ENCODE measurements at places on chromosomes 6 and 20.
A peak's percentile ranks its signal among the peaks of the same experiment; 100 is the strongest.

DNA sequence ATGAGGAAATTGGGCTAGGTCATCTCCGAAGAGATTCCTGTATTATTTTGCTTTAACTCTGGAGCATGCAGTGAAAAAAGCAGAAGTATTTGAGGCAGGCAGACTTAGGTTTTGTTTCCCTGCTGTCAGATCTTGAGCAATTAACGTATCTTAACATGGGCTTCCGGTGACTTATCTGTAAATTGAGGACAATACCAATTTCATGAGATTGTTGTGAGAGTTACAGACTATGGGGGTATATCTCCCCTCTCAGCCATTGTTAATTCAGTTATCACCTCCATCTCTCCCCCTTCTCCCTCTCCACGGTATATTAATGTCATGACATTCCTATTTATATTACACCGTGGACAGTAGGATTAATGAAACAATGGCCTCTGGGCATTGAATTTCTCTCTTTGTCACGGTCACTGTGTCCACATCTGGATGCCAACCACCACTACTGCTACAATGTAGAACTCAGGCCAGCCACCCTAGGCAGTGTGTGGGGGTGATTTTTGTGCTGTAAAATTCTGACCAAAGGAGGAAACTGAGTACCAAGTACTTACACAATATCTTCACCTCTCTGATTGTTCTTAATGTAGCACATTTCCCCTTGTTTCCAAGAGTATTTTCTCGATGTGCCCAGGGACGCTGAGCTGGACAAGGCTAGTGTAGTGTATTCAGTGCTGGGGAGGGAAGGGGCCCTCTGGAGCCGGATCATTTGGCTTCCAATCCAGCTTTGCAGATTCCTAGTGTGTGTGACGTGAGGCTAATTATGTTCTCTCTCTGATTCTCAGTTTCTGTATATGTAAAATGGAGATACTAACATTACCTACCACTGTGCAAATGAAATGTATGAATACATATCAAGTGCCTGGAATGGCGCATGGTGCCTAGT is 77.2 kb downstream of the GCNT2 start:
- peak; percentile 46 for DNase-seq

DNA sequence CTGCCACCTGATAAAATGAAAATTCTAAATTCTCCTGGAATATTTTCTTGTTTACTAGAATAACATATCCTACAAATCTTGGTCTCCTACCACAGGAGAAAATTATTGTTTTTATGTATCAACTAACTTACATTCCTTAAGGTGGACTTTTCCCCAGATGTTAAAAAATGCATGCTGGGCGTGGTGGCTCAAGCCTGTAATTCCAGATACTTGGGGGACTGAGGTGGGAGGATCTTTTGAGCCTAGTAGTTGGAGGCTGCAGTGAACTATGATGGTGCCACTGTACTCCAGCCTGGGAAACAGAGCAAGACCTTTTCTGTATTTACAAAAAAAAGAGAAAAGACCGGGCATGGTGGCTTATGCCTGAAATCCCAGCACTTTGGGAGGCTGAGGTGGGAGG is 27.9 kb upstream of the TFAP2C start:
- DNase-seq = no peak

GRCh38 chr20:36684747-36685146 is 38.8 kb upstream of the SLA2 start:
- DNase-seq = no peak

GRCh38 chr6:142413111-142413510 is 111.3 kb downstream of the ADGRG6 start:
- no peak for DNase-seq

GRCh38 chr6:168452685-168453377 is 11.8 kb downstream of the SMOC2 start:
- no peak for DNase-seq

GRCh38 chr20:51153867-51154707 is 131.2 kb upstream of the KCNG1 start:
- DNase-seq = no peak

DNA sequence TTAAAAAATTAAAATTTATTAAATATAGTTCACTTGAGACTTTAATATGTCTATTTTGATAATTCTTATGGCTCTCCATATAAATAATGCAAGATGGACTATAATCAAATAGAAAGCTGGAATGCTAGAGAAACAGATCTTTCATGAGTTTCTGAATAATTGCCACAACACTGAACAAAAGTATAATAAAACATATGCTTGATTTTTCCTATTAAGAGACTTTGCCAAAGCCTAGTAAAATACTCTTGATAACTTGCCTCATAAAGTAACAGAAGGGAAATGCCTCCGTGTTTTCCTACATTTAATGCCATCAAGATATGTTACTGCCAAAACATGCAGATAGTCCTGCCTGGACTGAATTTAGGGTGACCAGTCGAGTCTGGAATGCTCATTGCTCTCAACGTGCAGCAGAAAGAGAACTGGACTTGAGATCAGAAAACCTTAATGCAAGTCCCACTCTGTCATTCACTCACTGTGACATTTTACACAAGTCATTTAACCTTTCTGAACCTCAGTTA is 153.2 kb downstream of the AIG1 start:
- no peak for DNase-seq

- no peak for DNase-seq
These were observed 18.1 kb downstream of the NPEPL1 start for GRCh38 chr20:58710481-58711265.

GRCh38 chr20:44540834-44541233 is 19.0 kb upstream of the SERINC3 start:
- no peak for DNase-seq

GRCh38 chr6:14699803-14700601 is 545.9 kb upstream of the JARID2 start:
- no peak for DNase-seq

DNA sequence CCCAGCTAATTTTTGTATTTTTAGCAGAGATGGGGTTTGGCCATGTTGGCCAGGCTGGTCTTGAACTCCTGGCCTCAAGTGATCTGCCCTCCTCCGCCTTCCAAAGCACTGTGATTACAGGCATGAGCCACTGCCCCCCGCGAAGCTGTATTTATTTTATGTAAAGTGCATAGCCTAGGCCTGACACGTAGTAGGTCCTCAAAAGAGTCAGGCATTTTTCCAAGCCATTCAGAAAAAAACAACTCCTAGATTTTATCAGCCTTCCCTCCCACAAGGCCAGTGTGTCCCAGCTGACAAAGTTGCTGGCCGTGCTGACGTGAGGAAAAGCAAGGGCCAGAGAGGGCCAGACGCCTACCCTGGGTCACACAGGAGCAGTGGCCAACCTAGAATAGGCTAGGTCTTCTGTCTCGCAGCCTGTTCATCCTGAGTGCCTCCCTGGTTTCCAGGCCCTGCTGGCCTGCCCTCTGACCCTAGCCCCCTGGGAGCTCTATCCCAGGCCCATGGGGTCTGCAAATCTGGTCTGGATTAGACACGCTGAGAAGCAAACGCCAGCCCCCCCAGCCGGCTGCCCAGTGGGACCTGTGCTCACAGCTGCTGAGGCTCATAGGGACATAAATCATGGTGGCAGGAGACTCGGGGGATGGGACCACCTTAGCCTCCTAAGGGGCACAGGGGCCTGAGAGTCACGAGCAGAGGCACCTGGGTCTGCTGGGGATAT is 11.8 kb downstream of the TCF15 start:
- no peak for DNase-seq

DNA sequence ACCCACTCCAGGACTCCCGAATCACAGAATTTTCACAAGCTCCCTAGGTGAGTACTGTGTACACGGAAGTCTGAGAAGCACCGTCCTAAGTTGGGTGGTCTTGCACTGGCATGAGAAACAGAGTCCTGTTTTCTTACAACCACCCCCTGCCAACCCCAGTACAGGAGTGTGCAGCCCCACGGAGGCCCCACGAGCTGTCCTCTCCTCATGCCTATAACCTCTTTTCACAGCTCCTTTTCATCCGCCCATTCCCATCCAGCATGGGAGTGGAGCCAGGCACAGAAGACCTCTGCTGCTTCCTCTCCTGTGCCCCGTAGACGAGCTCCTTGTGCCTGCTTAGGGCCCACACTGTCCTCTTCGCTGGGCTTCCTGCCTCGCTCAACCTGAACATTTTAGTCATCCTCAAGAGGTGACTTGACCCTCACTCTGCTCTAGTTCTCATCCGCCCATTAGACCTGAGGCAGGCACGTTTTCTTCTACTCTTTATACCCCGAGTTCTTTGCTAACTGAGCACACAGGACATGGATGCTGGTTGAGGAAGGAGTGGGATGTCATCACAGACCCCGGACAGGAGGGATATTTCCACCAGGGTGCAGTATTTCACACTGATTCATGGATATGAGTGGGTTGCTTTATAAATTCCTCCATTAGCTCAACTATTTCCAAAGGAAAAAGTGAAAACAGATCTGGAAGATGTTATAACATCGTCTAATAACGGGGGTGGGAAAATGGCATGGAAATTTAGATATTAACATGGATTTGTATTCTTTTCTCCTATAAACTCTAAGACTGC is 160.5 kb downstream of the TTLL2 start:
- DNase-seq = no peak

- DNase-seq = no peak
These were observed 150.7 kb downstream of the FARS2 start for GRCh38 chr6:5412017-5412416.

- no peak for DNase-seq
These were observed 76.8 kb upstream of the SYNDIG1 start for GRCh38 chr20:24392612-24393011.

DNA sequence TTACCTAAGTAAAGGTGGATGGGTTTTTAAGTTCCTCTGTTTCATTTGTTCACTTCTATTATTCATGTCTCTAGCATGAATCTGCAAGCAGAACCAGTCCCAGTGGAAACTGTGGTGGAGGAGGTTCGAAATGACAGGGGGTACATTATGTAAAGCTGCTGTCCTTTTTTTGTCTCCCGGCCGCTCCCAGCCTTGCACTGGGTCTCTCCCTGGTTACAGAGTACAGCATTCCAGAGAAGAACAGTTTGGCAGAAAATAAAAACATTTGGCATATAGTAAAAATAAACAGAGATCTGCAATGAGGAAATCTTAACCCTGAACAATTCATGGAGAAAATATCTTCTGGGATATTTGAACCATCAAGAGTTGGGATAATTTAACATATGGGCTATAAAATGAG is 34.6 kb upstream of the TAGAP start:
- no peak for DNase-seq

GRCh38 chr6:24659561-24659960 is 7.1 kb downstream of the TDP2 start:
- no peak for DNase-seq

DNA sequence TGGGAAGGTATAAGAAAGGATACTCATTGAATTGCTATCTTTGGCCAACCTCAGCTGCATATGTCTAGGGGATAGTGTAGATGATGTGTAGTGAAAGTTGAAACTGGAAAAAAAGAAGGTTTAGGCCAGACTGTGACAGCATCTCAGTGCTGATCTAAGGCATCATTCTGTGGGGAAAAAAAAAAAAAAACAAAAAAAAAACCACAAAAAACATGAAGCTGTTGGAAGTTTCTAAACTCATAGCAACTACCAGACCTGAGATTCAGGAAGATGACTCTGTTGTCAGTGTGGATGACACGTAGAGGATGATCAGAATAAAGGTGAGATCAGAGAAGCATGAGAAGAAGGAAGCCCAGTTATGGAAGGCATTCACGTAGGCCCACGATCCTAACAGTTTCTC is 100.8 kb upstream of the CNKSR3 start:
- no peak for DNase-seq

DNA sequence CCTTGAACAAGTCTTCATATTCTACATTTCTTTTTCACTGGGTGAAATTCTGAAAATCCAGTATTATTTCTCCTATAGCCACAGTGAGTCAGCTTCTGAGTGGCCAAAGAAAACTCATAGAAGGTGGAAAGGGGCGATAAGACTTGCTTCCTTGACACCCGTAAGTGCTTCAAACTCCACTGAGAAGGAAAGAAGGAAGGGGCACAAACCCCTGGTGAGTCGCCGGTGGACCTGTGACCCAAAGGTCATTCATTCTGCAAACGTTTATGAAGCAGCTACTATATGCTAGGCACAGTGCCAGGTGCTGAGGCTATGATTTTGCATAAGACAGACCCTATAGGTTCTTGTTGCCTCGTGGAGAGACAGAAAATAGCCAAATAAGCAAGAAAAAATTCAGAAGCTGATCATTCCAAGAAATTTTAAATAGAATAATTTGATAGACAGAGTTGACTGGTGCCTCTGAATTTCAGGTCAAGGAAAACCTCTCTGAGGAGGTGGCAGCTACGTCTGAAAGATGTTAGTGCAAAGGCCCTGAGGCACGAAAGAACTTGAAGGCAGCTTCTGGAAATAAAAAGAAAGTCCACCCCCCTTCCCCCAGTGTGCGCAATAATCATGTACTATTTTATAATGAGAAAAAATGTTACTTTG is 118.2 kb downstream of the CD24 start:
- no peak for DNase-seq

- no peak for DNase-seq
These were observed 550.7 kb upstream of the FLRT3 start for GRCh38 chr20:14888134-14888533.

DNA sequence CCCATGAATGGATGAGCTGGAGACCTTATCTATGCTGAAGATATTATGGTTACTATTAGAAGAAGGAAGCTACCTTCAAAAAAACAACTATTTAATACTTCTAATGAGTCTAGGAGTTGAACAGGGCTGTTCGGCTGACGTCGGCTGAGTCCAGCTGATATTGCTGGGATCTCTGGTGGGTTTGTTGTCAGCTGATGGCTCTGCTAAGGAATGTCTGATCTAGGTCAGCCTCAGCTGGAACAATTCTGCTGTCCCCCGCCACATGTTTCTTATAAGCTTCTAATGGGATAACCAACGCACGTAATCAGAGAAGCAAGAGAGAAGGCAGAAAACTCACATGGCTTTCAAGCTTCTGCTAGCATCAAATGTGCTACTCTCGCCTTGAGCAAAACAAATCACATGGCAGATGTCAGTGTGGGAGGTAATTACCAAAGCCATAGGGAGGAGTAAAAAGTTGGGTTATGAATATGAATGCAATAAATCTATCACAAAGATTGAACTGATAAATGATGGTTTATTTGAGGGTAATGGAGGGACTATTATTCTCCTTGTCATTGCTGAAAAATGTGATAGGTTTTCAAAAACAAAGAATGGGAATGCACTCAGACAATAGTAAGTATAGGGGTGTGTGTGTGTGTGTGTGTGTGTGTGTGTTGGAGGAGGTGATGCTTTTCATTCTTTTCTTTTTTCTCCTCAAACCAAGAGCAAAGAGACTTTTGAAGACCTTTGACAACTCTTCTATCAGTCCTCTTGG is 71.5 kb downstream of the BTBD3 start:
- no peak for DNase-seq

GRCh38 chr6:33992191-33992590 is 153.7 kb downstream of the GRM4 start:
- DNase-seq = no peak

- DNase-seq = no peak
These were observed 36.9 kb downstream of the SNAI1 start for GRCh38 chr20:50019466-50020256.

GRCh38 chr6:53547166-53547810 is 2.4 kb upstream of the GCLC start:
- DNase-seq = no peak

- DNase-seq = no peak
These were observed 651.3 kb upstream of the ARID1B start for GRCh38 chr6:156125844-156126243.

DNA sequence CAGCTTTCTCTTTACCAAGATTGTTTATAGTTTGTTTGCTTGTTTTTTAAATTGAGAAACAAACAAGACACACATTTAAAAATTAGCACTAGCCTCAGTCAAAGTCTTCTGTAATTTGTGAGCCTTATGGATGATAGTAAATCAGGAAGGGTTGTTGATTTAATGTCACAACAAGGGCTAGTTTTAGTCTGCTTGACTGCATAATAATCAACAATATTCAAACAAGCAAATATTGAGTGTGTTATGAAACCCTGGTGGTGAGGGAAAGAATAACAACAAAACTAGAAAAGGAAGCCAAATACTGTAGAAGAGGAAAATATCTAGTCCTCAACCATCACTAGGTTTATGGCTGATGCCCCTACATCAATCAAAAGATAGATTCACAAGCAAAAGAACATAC is 228.6 kb downstream of the TBC1D7 start:
- no peak for DNase-seq

Data from bone marrow (tissue), 2 donors.